ENCODE measurements at places on chromosomes 2 and 18.

- H3K4me3 ChIP-seq, result no peak overlapping the region
- no peak overlapping the region for H3K27ac ChIP-seq
- peaks cover 52% of the 10 kb centered on the region for H3K4me1 ChIP-seq
- H3K27me3 ChIP-seq, result no peaks in the 10 kb centered on the region
Observed at GRCh38 chr2:98759827-98760625, 29.1 kb upstream of the MGAT4A start.

DNA sequence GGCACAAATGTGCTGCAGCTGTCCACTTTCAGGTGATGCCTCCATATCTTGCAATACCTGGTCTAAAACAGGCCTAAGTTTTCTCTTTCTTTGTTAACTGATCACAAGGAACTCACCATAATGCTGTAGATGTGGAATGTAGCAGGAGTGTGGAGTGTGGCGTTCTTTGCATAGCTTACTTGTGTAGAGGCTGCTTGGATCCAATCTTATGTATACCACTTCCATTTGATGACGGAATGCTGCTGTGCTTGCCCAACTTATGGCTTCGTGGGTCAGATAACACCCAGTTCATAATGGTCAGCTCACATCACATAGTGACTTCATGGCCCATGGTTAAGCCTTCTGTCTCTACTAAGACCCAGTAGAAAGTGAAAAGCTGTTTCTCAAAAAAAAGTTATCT, 114.5 kb downstream of the LAMA3 start:
- H3K4me3 ChIP-seq, result no peak overlapping the region
- H3K27ac ChIP-seq, result no peak overlapping the region
- no peak for DNase-seq
- peaks cover 2% of the 10 kb centered on the region for H3K36me3 ChIP-seq

GRCh38 chr18:24811950-24812681, 351.7 kb downstream of the HRH4 start:
- no peak overlapping the region for H3K4me3 ChIP-seq
- peaks cover 4% of the 10 kb centered on the region for H3K27me3 ChIP-seq
- no peak overlapping the region for H3K27ac ChIP-seq
- H3K36me3 ChIP-seq, result no peaks in the 10 kb centered on the region

- no peak overlapping the region for H3K27ac ChIP-seq
- no peaks in the 10 kb centered on the region for H3K27me3 ChIP-seq
- H3K36me3 ChIP-seq, result peaks cover 2% of the 10 kb centered on the region
- H3K4me3 ChIP-seq, result no peak overlapping the region
- H3K4me1 ChIP-seq, result peaks cover 8% of the 10 kb centered on the region
Observed at GRCh38 chr2:43083710-43084698, 142.4 kb downstream of the ZFP36L2 start.

DNA sequence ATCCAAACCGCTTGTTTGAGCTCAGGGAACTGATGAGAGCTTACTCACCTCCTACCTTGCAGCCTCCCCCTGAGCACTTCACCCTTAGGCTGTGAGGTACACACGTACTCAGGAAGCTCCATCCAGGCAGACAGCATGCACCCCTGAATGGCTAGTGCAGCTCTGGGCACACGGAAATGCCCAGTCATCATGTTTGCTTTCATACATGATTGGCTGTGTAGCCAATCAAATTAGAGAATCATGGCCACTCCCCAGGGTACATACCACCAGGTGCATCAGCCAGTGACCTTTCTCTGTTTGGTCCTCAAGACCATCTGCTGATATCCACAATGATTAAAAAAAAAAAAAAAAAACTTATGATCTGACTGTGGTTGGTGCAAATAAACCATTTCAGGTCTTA, 42.1 kb downstream of the RNF152 start:
- no peaks in the 10 kb centered on the region for H3K36me3 ChIP-seq
- H3K4me3 ChIP-seq, result no peak overlapping the region
- DNase-seq, result no peak
- H3K27me3 ChIP-seq, result peaks cover 10% of the 10 kb centered on the region
- H3K4me1 ChIP-seq, result no peaks in the 10 kb centered on the region

- H3K27ac ChIP-seq, result no peak overlapping the region
- no peaks in the 10 kb centered on the region for H3K27me3 ChIP-seq
- no peaks in the 10 kb centered on the region for H3K36me3 ChIP-seq
- no peak overlapping the region for H3K4me3 ChIP-seq
Observed at GRCh38 chr2:206095536-206096332, 9.8 kb upstream of the INO80D start.

- no peaks in the 10 kb centered on the region for H3K27me3 ChIP-seq
- H3K27ac ChIP-seq, result no peak overlapping the region
- H3K36me3 ChIP-seq, result peaks cover 8% of the 10 kb centered on the region
Observed at GRCh38 chr18:62249478-62250097, 62.5 kb downstream of the RELCH start.

DNA sequence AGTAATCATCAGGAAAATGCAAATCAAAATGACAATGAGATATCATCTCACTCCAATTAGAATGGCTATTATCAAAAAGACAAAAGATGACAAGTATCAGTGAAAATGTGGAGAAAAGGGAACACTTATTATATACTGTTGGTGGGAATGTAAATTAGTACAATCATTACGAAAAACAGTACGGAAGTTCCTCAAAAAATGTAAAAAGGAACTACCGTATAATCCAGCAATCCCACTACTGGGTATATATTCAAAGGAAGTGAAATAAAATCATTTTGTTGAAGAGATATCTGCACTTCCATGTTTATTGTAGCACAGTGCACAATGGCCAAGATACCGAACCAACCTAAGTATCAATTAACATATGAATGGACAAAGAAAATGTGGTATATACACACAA, 52.4 kb upstream of the TEX51 start:
- H3K4me1 ChIP-seq, result no peaks in the 10 kb centered on the region
- no peak overlapping the region for H3K4me3 ChIP-seq
- H3K36me3 ChIP-seq, result no peaks in the 10 kb centered on the region
- DNase-seq, result no peak
